ENCODE measurements at places on chromosomes 7 and 10.

GRCh38 chr7:91812388-91812787, 68.1 kb downstream of the MTERF1 start:
- no peak for DNase-seq

DNA sequence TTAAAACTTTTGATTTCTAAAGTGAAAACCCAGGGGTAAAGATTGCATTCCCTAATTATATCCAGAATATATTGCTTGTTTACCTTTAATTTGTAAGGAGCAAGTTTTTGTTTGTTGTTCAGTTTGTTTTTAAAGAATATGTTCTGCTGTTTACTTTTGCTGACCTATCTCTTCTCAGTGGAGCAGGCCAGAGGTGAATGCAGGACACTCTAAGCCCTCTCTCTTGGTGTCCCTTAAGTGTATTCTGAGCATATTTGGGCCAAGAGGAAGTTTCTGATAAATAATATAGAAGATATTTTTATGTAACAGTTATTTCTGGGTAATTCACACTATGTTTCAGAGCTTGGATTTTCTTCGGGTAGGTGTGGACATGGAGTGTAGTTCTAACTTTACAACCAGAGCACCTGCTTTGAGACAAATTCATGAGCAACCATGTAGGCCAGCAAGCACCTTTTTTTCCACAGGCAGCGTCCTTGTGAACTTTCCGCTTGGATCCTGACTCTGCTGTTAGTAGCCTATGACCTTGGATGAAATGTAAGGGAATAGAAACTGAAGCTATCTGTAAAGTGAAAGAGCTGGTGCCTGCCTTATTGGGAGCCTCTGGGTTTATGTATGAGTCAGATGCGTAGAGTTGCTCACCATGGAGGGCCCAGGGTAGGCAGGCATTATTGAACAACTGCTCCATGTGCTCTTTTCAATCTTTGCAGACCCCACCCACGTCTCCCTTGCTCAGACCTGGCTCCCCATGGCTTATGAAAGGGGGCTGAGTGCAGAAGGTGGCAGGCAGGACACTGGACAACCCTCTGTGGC, 16.1 kb downstream of the OGDH start:
- DNase-seq, result no peak

DNA sequence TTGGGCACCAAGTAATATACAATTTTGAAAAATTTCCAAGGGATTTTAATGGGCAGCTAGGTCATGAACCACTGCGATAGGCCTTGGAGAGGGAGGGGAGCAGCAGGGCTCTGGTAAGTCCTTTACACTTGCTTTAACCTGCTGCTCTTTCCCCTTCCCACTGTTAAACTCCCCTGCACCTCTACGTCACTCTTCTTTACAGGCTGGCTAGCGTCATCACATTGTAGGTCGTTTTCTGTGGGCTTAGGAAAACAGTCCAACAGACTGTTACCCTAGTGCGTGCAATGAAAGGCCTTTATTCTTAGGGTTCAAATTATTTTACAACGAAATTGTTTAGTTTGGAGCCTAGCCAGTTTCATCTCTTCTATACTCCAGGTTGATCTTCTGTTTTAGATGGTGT, 235.7 kb downstream of the AUTS2 start:
- DNase-seq, result no peak

DNA sequence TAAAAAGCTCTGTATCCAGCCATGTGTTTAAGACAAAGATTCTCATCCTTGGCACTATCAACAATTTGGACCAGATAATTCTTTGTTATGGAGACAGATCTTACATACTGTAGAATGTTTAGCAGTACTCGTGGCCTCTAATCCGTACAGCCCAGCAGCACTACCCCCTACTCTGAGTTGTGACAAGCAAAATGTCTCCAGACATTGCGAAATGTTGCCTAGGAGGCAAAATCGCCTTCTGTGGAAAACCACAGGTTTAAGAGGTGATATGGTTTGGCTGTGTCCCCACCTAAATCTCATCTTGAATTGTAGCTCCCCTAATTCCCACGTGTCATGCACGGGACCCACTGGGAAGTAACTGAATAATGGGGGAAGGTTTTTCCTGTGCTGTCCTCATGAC, 186.7 kb downstream of the CHCHD3 start:
- no peak for DNase-seq

GRCh38 chr7:111873326-111873646, 311.0 kb upstream of the IMMP2L start:
- no peak for DNase-seq

DNA sequence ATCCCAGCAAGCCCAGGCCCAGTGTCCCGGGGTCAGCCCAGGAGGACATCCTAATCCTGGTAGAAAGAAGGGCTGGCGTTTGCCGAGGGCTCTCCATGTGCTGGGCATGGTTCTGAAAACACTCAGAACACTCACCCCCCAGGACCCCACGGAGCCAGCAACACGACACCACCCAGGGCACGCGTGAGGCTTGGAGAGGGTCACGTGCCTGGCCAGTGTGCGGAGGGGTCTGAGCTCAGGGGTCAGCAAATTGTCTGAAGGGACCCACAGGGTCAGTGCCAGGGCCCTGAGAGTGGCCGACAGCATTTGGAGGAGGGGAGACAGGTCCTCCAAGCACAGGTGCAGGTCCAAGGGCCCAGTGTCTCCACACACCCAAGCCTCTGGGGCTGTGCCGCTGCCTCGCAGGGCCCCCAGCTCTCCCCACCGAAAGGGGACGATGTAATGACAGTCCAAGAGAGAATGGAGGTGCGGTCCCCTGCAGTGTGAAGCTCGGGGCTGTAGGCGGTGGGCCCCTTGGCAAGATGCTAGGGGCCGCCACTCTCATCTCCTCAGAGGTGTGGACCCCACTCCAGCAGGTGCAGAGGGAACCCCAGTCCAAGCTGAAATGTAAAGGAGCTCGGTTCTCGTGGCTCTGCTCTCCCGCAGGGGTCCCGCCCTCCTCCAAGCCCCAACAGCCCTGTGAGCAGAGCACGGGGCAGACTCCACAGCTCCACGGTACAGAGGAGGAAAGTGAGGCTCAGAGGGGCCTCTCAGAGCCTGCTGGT, 7.8 kb downstream of the FOXL3 start:
- no peak for DNase-seq

DNA sequence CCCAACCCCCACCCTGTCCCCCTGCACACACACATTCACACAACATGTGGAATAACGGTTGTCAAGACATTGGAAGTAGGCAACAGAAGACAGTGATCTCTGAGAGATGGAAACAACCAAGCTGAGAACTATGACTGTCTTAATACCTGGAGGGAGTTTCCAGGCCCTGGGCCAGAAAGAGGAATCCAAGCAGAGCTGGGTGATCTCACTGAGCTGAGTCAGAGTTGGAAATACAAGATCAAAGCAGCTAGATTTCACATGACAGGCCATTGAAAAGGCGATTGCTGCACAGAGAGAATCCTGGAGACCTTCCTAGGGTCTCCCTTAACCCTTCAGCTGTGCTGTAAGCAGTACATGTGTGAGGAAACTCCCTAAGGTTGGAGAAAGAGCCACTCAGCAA, 165.8 kb upstream of the PRSS1 start:
- DNase-seq, result no peak

DNA sequence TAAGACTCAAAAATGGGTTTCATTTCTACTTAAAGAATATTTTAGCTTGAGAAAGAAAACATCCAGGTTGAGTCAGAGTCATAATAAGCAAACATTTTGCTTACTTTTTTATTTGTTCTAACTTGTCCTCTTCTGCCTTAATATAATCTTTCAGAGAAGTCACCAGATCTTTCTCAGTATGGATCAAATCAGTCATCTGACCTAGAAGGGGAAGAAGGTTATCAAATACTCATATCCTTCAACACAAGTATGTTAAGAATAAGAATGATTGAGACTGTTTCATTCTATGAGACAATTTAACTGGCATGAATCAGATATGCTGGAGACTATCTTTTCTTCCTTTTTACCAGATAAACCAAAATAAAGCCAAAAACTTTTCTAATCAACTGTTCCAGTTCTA, 23.0 kb downstream of the P4HA1 start:
- no peak for DNase-seq

All from activated CD8-positive, alpha-beta memory T cell treated with anti-CD3 and anti-CD28 coated beads for 1 hour (primary cell).